ENCODE measurements at places on chromosomes 2 and 18.
A peak's percentile ranks its signal among the peaks of the same experiment; 100 is the strongest.

DNA sequence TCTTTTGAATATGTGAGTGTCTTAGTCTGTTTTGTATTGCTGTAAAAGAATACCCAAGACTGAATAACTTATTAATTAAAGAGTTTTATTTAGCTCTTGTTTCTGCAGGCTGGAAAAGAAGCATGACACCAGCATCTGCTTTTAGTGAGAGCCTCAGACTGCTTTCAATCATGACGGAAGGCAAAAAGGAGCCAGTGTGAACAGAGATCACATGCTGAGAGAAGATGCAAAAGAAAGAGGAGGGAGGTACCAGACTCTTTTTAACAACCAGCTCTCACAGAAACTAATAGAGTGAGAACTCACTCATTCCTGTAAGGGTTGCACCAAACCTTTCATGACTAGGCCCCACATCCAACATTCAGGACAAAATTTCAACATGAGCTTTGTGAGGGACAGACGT, 101.6 kb upstream of the HNMT start:
- no peak for DNase-seq

DNA sequence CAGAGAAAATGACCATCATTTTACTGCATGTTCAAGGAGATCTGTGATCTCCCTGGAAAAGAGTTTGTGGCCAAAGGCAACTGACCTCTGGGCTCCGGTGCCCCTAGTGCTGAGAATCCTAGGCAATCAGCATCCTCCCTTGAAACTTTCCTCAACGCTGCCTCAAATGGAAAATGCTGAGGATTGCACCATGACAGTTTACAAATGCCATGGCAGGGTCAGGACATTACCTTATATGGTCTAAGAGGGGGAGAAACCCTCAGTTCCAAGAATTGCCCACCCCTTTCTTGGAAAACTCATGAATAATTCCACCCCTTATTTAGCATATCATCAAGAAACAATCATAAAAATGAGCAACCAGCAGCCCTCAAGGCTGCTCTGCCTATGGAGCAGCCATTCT, 48.3 kb downstream of the ALPK2 start:
- DNase-seq, result peak; percentile 42

GRCh38 chr2:240146627-240147278, 6.3 kb upstream of the OTOS start:
- DNase-seq, result no peak

GRCh38 chr2:25316101-25316500, 25.6 kb downstream of the DNMT3A start:
- no peak for DNase-seq

DNA sequence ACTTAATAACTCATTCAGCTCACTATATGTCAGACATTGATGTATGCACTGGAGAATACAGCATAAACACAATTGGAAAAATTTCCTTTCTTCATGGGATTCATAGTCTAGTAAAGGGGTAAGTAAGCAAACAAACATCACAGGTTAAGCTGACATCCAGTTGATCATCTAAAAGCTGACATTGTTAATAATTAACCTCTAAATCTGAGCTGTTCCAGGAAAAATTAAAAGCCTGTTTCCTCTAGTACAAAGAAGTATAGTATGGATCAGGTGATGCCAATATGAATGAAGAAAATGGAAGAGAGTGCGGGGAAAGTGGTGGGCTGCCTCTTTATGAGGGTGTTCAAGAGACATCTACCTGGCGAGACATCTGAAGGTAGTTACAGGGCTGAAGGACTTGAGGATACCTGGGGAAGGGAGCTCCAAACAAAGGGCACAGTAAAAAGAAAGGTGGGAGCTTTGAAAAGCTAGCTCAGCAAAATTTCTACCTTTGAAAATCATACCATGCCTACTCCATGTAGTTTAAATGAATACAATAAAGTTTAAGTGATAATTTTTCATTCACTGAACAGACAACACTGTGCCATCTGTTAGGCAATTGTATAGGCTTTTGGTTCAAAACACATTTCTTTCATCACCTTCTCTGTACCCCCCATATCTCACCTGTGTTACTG, 619.3 kb downstream of the TRIB2 start:
- no peak for DNase-seq

DNA sequence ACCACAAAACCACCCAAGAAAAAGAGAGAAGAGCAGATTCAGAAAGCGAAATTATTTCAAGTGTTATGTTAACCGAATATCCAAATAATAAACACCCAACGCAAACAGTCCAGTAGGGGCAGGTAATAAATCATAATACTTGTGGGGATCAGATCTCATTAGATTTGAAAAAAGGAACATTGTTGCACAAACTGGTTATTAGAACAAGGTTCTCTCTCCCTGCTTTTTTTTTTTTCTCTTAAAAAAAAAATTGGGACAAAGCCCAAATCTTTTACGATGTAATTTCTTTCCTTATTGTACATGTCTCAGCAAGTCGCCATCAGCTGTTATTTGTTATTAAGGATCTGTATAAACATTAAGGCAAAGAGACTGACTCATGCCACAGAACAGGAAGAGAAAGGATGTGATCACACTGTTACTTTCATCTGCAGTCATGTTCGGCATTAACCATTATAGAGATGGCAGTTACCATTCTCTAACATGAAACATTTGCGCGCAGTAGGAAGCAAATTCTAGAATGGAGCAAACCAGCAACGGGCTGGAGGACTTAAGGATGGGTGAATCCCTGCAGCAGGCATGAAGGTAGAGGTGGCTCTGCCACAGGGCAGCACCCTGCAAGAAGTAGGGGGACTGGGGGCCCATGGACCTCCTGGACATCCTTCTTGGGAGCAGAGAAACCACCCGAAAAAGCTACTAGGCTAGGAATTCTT, 42.0 kb downstream of the EPHA4 start:
- DNase-seq, result peak; percentile 90

DNA sequence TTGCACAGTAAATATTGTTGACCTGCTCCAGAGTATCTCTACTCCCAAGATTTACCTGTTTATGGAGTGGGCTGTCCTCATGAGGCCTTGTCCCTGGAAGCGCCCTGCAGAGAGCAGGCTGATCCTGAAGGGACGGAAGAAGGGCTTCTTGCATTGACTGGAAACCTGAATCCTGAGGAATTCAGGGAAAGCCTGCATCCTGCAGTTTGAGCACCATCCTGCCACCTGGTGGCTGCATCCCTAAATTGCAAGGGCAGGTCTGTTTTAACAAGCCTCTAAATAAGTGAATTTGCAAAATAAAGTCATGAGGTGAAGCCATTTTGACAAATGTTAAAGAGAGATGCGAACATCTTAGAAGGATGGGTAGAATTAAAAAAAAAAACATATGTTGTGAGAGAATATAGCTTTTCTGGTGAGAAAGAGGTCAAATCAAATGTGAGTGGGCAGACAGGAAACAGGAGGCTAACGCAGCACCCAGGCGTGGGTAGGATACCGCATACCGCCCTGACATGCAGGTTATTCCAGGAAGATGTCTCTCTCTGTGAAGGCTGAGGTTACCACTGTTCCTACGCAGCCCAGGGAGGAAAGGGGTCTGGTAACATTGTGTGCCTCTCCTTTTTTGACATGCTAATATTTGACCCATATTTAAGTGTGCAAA, 754.9 kb downstream of the RNF144A start:
- DNase-seq, result peak; percentile 68

- no peak for DNase-seq
Measured at GRCh38 chr2:83233326-83233725, 1225.8 kb downstream of the SUCLG1 start.
